ENCODE measurements at places on chromosomes 4 and X.

DNA sequence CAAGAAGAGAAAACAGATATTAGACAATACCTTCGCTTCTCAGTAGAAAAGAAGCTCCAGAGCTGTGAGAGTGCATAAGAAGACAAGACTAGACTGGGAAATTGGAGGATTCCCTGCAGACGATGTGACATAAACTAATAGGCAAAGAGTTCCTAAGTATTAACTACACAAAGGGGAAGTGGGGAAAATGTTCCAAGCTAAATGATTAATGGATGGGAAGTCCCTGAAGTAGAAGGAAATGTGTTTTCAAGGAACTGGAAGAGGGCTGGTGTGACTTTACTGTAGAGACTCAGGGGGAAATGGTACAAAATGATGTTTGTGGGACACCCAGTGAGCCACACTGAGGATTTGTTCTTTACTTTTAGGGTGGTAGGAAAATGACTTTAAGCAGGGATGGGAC, 69.7 kb upstream of the DCLK2 start:
- no peak for DNase-seq

GRCh38 chrX:17987783-17988182, 126.7 kb upstream of the RAI2 start:
- no peak for DNase-seq

- no peak for DNase-seq
These were observed 370.7 kb downstream of the FBXW7 start for GRCh38 chr4:152165146-152165545.

DNA sequence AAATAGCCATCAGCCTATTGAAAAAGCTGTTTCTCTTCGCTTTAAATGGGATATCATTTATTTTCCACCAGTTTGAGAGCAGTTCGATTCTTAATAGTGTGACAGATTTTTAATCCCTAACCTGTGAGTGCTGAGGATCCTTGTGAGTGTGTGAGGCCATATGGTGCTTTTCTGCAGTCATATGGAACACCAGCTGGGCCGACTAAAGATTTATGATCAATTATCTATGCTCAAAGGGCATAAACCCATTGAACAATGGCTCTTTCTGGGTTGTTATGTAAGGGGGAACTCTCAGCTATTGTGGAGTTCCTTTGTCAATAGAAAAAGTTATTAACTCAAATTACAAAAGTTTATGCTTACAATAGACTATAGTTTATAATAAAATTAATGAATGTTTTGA, 1003.6 kb downstream of the FAT4 start:
- DNase-seq = no peak

DNA sequence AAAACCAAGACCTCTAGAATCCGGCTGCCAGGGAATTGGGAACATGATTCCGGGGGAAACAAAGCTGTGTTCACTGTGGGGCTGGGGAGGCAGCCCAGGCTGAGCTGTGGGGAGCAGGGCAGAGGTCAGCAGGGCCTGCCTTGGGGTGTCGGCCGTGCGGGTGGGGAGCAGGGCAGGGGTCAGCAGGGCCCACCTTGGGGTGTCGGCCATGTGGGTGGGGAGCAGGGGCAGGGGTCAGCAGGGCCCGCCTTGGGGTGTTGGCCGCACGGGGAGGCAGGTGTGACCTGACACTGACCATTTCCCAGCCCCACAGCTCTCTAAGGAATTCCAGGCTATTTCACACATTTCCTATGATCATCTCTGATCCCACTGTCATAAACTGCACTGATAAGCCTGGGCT, 45.6 kb upstream of the CPLX1 start:
- DNase-seq = no peak

DNA sequence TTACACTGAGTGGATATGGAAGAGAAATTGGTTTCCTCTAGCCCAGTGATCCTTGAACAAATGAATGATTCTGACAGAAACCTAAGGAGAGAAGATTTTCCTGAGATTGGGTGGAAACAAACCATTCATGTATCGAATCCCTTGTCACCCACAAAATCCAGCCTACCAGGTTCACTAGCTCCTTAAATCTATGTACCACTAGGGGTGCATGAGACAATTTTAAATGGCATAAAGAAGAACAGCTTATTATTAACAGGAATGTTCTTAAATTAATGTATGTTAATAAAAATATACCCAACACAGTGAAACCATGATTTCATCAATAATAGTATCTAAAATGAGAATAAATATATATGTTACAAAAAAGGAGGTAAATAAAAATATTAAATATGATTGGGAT, 118.4 kb upstream of the LNX1 start:
- DNase-seq = no peak

DNA sequence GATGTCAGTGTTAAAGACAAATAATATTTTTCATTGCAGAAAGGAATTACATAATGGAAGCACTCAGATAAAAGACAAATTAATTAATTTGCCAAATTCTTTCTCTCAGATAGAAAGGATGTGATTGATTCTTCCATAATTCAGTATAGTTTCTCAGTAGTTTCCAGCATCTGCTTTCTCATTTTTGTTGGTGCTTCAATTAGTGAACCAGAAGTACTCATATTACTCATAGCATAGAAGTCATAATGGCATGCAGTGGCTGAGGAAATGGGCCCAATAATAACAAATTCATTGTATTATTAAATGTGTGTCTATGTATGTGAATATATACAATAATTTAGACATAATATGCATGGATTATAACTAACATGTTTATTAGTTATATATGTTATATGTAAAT, 393.3 kb upstream of the TRAM1L1 start:
- DNase-seq = no peak

GRCh38 chr4:85864259-85865205, 389.6 kb downstream of the ARHGAP24 start:
- DNase-seq = no peak
